ENCODE measurements at places on chromosomes 11 and 22.

GRCh38 chr11:62108971-62109404 lies 14.8 kb upstream of the INCENP start:
- DNase-seq = no peak

DNA sequence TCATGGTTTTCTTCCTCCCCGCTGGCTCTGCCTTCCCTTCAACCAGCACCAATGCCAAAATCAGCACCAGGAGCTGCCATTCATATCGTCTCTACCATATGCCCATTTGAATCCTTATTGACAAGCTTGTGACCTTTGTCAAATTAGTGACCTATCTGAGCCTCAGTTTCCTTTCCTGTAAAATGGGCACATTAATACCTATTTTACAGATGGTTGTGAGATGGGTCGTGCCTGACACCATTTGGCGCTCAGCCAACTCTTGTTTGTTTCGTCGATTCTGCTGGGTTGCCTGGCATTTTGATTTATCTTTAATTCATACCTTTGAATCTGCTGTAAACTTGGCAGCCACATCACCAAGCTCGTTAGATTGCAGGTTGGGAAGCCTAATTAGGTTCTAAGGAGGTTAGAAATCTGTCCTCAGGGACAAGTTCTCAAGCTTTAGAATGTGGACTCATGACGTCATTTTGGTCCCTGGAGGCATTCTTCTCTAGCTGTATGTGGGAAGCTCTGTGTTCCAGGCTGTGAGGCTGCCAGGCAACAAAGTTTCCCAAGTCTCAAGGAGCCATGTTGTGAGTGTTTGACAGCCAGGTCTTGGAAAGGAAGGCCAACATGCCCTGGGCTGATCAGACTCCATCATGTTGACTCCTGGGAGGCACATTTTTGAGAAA lies 61.0 kb downstream of the RPS6KA4 start:
- DNase-seq = no peak

- no peak for DNase-seq
Measured at GRCh38 chr11:62103986-62104385, 19.8 kb upstream of the INCENP start.

DNA sequence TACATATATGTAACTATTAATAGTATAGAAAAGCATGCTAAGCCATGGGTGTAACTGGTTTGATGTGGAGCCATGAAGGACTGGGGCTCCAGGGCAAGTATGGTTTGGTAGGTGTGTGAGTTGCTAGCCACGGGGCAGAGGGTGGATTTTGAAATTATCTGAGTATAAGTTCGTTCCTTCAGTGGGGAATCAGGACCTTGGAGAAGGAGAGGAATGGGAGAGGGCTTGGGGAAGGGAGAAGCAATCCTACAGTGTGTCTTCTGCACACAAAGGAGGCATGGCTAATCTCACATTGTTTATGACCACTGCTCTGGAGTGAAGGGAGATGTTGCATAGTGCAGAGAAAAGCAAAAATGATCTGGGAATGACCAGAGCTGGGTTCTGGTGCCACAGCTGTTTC lies 127.8 kb upstream of the CADM1 start:
- no peak for DNase-seq

GRCh38 chr11:103055221-103055890 lies 36.6 kb downstream of the DCUN1D5 start:
- no peak for DNase-seq

DNA sequence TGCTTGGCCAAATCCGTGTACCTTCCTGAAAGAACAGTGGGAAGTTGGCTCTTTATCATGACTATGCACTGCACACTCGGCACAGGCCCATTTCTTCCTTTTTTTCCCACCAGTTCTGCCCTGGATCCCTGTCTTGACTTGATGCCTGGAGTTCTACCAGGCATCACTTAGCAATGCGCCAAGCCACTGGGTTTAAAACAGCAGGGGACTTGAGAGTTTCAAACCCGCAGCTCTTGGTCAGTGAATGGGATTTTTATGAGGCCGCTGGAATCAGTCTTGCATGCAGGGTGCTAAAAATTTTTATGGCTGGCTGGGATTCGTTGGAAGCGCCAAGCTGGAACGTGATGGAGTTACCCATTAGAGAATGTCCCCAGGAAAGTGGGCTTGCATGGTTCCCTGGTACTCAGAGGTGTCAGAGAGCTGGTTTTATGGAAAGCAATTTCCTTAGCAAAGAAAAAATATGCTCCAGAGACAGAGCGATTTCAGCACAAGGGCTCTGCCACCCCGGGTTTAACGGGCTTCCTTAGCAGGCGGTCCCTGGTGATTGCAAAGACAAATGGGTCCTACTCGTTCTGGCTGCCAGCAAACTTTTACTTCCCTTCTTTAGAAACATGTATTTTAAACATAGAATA lies 432.9 kb downstream of the TENM4 start:
- no peak for DNase-seq

DNA sequence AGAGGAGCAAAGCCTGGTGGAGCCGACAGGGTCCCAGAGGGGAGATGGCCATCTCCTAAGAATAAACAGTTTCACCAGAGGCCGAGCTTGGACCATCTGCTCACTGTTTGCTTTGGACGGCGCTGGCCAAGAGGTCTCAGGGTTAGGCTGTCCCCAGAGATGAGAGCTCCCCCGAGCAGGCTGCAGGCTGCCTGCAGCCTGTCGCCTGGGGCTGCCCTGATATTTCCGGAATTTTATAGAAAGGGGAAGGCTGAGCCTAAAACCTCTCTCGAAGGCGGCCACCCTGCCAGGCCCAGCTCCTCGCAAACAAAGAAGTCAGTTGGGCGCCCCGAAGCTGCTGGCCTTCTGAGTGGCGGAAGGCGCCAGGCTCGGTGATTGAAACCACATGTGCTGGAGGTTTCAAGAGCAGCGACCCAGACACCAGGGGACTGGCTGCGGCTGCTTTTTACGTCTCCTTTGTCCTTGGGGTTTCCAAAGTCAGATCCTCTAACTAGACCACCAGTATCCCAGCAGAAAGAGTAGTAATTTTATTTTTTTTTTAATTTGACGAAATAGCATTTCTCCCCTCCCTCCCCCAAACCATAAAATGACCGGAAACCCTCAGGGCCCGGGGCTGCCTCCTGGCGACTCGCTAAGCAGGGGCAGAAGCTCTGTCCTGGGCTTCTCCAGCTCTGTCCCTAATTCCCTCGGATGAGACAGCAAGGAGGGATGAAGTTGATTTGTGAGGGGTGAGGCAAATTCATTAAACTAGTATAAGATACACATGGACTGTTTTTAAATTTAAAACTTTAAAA lies 57.4 kb downstream of the CLMP start:
- DNase-seq = peak; percentile 21

- no peak for DNase-seq
Measured at GRCh38 chr11:12441231-12441861, 64.0 kb downstream of the PARVA start.

DNA sequence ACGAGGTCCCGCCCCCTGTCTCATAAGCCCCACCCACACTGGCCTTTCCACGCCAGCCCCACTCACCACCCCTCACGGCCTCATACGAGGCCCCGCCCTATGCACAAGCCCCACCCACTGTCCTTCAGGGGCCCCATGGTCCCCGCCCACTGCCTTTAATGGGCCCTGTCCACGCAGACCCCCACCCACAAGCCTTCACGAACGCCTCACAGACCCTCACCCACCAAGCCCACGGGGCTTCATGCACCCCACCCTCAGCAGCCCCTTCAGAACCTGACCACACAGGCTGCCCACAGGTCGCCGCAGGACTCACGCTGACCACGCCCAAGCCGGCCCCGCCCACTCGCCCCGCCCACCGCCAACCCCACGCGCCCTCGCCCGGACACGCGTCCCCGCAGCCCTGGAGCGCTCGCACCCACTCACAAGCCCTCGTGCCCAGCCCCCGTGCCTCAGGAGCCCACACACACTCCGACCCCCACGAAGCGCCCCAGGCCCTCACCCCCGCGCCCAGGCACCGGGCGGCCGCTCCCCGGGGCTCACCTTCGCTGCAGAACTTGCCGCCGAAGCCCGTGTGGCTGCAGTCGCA lies 10.5 kb downstream of the NRXN2 start:
- DNase-seq = no peak

DNA sequence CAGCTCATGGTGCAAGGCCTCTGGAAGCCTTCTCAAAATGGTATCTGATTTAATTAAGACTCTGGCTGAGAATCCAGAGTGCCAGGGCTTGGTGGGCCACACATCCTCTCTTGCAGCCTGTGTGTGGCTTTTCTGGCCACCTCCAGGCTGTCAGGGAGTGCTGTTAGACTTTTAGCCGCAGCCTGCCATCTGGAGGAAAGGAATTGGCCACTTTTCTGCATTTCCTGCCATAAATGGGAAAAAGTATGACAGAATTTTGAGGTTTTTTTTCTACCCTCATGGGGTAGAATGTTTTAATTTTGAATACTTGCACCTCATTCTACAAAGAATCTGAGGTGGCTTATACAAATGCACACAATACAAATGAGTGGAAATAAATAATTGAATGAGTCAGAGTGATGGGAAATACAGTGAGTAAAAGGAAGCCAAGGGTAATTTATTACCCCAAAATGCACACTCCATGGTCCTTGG lies 218.4 kb downstream of the ADAMTS15 start:
- DNase-seq = no peak

DNA sequence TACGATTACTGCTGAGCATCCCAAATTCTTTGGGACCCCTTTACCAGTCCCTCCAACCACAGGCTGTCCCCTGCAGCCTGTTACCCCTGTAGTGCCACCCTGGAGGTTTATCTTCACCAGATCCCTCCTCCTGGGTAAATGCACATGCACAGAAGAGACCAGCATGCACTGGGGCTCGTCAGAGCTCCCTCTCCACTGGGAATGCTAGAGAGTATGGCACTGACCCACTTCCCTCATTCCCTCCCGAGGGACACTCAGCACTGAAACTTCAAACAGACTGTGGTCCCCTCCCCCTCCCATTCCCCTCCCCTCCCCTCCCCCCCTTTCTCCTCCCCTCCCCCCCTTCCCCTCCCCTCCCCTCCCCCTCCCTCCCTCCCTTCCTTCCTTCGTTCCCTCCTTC lies 49.1 kb downstream of the C11orf91 start:
- no peak for DNase-seq

GRCh38 chr11:73072935-73073481 lies 69.1 kb downstream of the FCHSD2 start:
- no peak for DNase-seq

DNA sequence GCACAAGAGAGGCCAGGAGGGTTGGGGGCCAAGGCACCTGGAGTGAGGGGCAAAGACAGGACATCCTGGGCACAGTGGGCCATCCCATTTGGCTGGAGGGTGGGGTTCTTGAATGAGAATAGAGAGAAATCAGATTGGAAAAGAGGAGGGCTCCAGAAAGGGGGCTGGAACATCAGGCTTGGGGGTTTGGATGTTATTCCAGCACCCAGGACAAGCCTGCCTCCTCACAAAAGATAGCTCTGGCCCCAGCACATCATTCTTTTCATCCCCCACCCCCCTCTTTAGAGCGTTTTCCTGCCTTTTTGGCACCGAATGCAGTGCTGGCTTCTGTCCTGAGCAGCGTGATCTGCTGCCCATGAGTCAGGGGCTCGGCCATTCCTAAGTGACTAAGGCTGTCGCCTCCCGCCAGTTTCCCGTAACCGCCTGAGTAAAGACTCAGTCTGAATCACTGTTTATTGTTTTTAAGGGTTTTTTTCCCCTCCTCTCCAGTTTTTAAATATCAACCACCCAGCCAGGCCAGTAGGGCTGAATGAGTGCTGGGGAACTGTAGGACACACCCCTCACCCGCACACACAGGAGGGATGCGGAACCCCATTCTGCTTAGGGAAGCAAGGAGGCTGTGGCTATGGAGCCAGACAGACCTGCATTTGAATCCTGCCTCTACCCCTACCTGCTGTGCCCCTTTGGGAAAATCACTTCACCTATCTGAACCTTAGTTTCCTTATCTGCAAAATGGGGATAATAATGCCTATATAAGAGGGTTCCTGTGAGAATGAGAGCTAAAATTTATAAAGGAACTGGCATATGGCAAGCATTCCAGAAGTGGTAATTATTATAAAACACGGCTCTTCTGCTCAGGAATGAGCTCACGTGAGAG lies 32.4 kb upstream of the NAV2 start:
- DNase-seq = no peak

GRCh38 chr11:3796346-3796745 lies 1.0 kb downstream of the NUP98 start:
- DNase-seq = no peak

DNA sequence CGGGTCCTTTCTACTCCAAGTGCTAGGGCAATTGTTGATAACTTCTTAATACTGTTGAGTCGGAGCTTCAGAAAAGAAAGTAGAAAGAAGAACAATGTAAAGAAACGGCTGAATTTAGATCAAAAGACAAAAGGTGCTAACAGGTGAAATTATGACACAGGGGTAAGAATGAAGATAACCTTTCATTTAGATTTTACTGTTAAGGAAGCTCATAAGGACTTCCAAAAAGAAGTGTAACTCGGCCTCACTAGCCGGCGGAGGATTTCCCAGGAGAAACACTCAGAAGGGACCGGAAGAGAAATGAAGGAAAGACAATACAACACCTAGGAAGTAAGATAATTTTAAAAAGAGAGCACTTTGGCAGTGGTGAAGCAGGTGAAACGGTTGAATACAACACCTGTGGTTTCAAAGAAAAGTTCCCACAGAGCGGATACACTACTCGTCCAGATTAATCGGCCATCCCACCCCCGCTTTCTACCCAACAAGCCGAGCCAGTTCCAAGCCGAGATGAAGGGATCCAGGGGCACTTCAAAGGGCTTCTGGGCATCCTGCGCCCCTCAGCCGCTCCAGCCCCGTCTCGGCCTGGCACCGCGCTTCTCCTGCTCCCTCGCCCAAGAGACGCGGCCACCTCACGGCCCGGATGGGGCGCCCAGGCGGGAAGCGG lies 737 bp downstream of the PPP2R1B start:
- DNase-seq = no peak
